ENCODE measurements at places on chromosomes 16 and 17. TPM values are rescaled to one million over a fixed set of nuclear protein-coding genes. Genes with fewer than 3 reads are reported as not detected.
A peak's percentile ranks its signal among the peaks of the same experiment; 100 is the strongest.

The HOXB4 gene
- total RNA-seq: 1.4 TPM

The SLC38A8 gene
- total RNA-seq: not detected

The PMP22 gene
- 111 TPM for total RNA-seq

The HLF gene
- total RNA-seq: 0.60 TPM

The MGAT5B gene
- total RNA-seq: 0.60 TPM

The CD300A gene
- 1.1 TPM for total RNA-seq

- no peak overlapping the region for H3K27ac ChIP-seq
- H3K4me1 ChIP-seq: peaks cover 10% of the 10 kb centered on the region
- no peak overlapping the region for H3K4me3 ChIP-seq
- H3K36me3 ChIP-seq: no peaks in the 10 kb centered on the region
- DNase-seq: peak; percentile 31
Observed at GRCh38 chr17:38585056-38585917, 20.5 kb downstream of the SRCIN1 start.

DNA sequence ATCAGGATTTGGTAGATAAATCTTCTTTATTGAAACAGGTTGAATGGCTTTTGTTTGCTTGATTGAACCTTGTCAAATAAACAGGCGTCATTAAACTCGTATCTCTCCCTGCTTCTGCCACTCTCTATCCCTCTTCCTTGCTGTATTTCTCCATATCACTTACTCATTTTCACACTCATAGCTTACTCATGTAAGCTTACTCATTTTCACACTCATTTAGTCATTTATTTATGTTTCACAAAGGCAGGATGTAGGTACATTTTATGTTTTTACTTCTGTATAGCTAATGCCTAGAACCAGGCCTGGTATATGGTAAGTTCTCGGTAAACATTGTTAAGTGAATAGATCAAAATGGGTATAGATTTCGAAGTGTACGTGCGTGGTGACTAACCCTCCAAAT, 450.0 kb downstream of the PMP22 start:
- DNase-seq: no peak
- H3K4me3 ChIP-seq: no peak overlapping the region
- no peaks in the 10 kb centered on the region for H3K36me3 ChIP-seq
- no peak overlapping the region for H3K27ac ChIP-seq
- H3K4me1 ChIP-seq: no peaks in the 10 kb centered on the region

GRCh38 chr17:75712446-75712845, 8.8 kb upstream of the ITGB4 start:
- no peaks in the 10 kb centered on the region for H3K4me1 ChIP-seq
- H3K4me3 ChIP-seq: no peak overlapping the region
- H3K27ac ChIP-seq: no peak overlapping the region
- H3K36me3 ChIP-seq: no peaks in the 10 kb centered on the region
- no peaks in the 10 kb centered on the region for H3K27me3 ChIP-seq
- no peak for DNase-seq

DNA sequence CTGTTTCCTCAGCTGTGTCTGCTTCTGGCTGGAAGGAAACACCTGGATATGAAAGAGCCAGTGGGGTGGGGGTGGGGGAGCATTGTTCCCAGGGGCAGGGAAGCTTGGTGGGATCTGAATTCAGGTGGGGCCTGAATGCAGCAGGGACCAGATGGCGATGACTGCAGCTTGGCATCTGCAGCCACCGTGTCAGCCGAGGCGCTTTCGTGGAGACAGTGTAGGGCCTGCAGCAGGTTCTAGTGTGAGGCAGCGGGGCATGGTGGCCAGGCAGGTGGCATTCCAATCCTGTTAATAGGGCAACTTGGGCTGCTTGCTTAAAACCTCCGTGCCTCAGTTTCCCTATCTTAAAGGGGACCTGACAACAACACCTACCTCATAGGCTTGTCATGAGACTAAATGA, 1.7 kb downstream of the PIK3R6 start:
- H3K36me3 ChIP-seq: no peaks in the 10 kb centered on the region
- H3K27ac ChIP-seq: no peak overlapping the region
- H3K4me1 ChIP-seq: no peaks in the 10 kb centered on the region
- no peak for DNase-seq
- H3K27me3 ChIP-seq: no peaks in the 10 kb centered on the region

DNA sequence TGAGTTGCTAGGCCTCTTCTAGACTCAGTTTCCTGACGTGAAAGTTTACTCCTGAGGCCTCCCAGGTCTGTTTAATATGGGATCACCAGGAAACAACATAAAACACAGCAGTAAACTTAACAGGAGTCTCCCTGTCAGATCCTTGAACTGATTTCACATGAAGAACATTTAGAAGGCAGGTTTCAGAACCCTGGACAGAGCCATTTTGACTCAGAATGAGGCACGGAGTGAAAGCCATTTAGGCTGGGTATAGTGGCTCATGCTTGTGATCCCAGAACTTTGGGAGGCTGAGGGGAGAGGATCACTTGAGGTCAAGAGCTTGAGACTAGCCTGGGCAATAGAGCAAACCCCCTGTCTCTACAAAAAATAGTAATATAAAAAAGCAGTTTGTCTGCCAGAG, 289.1 kb downstream of the CA10 start:
- H3K36me3 ChIP-seq: no peaks in the 10 kb centered on the region
- no peak overlapping the region for H3K27ac ChIP-seq
- no peak overlapping the region for H3K4me3 ChIP-seq
- H3K4me1 ChIP-seq: no peaks in the 10 kb centered on the region
- peak; percentile 64 for DNase-seq
- no peaks in the 10 kb centered on the region for H3K27me3 ChIP-seq

GRCh38 chr17:72321896-72322295, 201.1 kb downstream of the SOX9 start:
- no peak for DNase-seq
- H3K36me3 ChIP-seq: no peaks in the 10 kb centered on the region
- no peak overlapping the region for H3K27ac ChIP-seq

- no peak overlapping the region for H3K4me3 ChIP-seq
- H3K27me3 ChIP-seq: peaks cover 13% of the 10 kb centered on the region
- H3K36me3 ChIP-seq: no peaks in the 10 kb centered on the region
- no peaks in the 10 kb centered on the region for H3K4me1 ChIP-seq
- H3K27ac ChIP-seq: no peak overlapping the region
- DNase-seq: no peak
Observed at GRCh38 chr17:73877962-73878361, 233.7 kb upstream of the SDK2 start.

GRCh38 chr16:54487933-54488332, 201.3 kb upstream of the IRX3 start:
- H3K4me3 ChIP-seq: no peak overlapping the region
- H3K36me3 ChIP-seq: no peaks in the 10 kb centered on the region
- no peak overlapping the region for H3K27ac ChIP-seq
- H3K27me3 ChIP-seq: no peaks in the 10 kb centered on the region

DNA sequence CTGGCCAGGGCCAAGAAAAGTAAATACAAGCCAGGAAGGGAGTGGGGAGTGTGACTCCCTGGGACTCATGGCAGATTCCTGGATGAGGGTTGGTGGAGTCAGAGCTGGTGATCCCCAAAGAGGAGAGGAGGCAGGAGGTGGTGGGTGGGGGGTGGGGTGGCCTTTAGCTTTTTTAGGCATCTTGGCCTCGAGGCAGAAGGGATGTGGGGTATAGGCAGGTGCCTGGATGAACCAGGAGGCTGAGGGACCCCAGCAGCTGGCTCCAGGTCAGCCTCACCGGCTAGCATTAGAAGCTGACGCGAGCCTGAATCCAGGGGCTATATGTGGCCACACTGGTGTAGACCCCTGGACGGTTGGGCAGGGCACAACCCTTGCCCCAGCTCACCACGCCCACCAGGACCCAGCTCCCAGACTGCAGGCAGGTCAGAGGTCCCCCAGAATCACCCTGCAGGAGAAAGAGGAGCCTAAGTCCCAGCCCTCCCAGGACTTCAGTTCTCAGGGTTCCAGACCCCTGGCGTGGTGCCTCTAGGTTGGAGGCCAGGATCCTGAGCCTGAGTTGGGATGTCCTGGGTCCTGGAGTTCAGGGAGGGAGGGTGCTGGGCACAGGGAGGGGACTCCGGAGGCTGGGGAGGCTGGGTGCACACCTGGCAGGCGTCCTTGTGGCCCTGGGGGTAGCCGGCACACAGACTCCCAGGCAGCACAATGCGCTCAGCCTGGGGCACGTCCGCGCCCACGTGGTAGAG, 2.8 kb downstream of the PRSS33 start:
- H3K4me1 ChIP-seq: no peaks in the 10 kb centered on the region
- DNase-seq: no peak
- H3K27ac ChIP-seq: no peak overlapping the region
- no peak overlapping the region for H3K4me3 ChIP-seq
- H3K27me3 ChIP-seq: no peaks in the 10 kb centered on the region

- DNase-seq: no peak
- no peak overlapping the region for H3K4me3 ChIP-seq
Observed at GRCh38 chr17:78652913-78653312, 75.7 kb upstream of the DNAH17 start.

GRCh38 chr17:78734793-78735641, 47.1 kb downstream of the CYTH1 start:
- peaks cover 24% of the 10 kb centered on the region for H3K4me1 ChIP-seq
- no peak overlapping the region for H3K4me3 ChIP-seq
- peak overlapping the region; percentile 97 for H3K27ac ChIP-seq
- no peaks in the 10 kb centered on the region for H3K36me3 ChIP-seq
- no peaks in the 10 kb centered on the region for H3K27me3 ChIP-seq
- DNase-seq: peak; percentile 65

GRCh38 chr16:16120382-16121184, 102.7 kb downstream of the ABCC6 start:
- no peaks in the 10 kb centered on the region for H3K36me3 ChIP-seq
- no peak for DNase-seq
- H3K27me3 ChIP-seq: no peaks in the 10 kb centered on the region

GRCh38 chr17:9531034-9531433, 44.6 kb downstream of the STX8 start:
- DNase-seq: peak; percentile 7
- no peaks in the 10 kb centered on the region for H3K27me3 ChIP-seq
- H3K4me1 ChIP-seq: no peaks in the 10 kb centered on the region
- H3K4me3 ChIP-seq: no peak overlapping the region

- no peak overlapping the region for H3K27ac ChIP-seq
- H3K27me3 ChIP-seq: no peaks in the 10 kb centered on the region
- no peak overlapping the region for H3K4me3 ChIP-seq
- peaks cover 6% of the 10 kb centered on the region for H3K36me3 ChIP-seq
- H3K4me1 ChIP-seq: no peaks in the 10 kb centered on the region
Observed at GRCh38 chr17:42485680-42486079, 27.0 kb downstream of the ATP6V0A1 start.

Data from hepatocyte (in vitro differentiated cells).